ENCODE measurements at places on chromosomes 11 and 22.

DNA sequence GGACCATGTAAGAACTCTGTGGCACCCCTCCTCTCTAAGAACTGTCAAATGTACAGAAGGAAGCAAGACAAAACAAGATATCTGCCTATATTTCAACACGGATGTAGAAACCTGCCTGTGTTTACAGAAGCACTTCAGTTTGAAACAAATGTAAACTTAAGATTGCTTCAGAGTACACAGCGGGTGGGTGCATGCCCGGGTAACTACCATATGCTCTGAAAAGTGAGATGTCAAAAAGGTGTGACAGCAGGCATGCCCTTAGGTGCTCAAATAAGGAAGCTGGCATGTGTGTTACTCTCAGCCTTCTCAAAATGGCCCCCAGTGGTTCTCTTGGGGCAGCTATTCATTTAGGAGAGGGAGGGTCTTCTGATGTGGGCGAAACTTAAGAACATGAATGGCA lies 5.2 kb downstream of the ACP2 start:
- no peak for DNase-seq

DNA sequence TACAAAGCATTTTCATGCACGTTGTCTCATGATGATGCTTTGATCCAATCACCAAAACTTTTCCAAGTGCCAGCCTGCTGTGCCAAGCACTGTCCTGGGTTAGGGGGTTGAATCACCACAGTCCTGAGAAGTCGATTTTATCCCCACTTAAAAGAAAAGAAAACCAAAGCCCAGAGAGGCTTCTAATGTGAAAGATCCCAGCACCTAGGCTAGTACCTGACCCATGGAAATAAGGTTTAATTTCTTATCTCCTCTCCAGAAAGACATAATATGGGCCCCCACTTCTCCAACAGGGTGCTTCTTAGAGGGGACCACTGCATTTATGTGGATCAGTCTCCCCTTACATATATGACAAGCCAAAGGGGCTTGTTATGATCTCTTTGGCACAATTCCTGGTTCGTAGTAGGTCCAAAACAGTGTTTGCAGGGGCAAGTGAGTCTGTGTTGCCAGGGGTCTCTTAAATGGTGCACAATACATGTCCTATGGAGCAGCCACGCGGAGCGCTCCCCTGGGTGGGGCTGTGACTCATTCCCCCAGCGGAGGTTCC lies 1.9 kb upstream of the BCL9L start:
- DNase-seq: no peak

GRCh38 chr11:10908215-10908951 lies 50.5 kb upstream of the ZBED5 start:
- peak; percentile 71 for DNase-seq

GRCh38 chr11:89405629-89406028 lies 85.5 kb downstream of the NOX4 start:
- peak; percentile 33 for DNase-seq

DNA sequence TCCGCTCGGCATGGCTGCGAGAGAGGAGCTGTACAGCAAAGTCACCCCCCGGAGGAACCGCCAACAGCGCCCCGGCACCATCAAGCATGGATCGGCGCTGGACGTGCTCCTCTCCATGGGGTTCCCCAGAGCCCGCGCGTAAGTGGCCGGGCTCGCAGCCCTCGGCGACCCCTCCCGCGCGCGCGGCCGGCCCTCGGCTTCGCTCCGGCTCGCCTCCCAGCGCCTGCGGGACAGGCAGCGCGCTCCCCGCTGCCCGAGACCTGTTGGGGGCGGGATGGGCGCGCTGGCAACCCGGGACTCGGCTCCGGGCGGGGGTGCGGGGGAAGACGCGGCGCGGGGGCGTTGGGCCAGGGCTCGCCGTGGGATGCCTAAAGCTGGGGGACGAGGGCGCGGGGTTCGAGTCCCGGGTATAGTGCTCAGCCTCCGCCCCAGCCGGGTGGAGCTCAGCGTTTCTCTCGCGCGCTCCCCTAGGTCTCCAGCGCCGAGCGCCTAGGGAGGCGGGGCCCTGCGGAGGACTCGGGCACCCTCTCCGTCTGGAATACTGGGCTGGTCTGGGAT lies 630 bp downstream of the UBASH3B start:
- no peak for DNase-seq

- DNase-seq: no peak
Measured at GRCh38 chr11:132914600-132914999, 617.7 kb downstream of the OPCML start.

GRCh38 chr11:20070459-20070858 lies 89.8 kb downstream of the DBX1 start:
- no peak for DNase-seq

DNA sequence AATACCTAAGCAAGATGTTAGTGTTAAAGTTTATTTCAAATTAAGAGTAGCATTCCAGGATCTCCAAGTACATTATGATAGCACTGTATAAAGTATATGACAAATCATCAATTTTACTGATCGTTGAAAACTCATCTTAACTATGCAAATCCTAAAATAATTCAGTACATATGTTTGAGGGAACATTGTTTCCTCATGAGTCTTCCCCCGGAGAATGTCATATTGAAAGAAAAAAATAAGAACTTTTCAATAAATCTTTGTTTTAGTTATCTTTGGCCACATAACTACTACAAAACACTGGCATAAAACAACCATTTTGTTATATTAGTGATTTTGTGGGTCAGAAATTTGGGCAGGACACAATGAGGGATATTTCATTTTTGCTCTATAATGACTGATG lies 135.4 kb downstream of the METTL15 start:
- peak; percentile 46 for DNase-seq

DNA sequence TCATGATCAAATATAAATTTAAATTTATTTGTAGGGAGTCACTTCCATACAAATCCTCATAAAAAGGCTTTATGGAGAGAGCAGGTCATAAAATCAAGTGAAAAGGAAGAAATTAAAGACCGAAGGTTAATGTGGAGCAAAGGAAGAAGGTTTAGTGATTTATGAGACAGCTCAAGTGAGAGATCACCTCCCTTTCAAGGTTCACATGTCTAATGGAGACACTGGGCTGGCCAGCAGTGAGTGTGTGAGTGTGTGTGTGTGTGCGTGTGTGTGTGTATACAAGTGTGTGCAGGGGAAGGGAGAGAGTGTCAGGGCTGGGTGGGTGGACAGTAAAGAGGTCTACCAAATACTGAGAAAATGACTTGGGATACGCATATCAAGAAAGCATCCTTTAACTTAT lies 251.2 kb downstream of the FAT3 start:
- DNase-seq: no peak

DNA sequence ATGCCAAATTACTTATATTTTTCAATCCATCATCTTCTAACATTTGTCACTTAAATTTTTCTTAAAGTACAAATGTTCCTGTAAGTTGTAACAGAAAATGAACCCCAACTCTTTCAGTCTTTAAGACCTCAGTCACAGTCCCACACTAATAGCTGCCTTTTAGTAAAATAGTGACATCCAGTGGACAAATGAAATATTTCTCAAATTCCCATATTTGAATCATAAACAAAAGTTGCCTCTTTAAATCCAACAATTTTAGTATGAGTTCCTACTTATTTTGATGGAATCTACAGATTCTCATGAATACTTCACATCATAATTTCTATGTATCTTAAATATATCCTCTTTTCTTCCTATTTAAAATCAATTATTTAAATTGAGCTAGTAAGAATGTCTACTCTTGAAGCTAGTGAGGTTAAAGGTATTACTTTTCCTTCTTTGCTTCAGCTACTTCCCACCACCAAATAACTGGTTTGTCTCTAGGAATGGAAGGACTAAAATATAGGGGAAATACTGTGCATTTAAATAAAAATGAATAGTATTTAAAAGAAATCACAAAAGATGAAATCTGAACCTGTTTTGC lies 9.2 kb downstream of the LIN7C start:
- peak; percentile 44 for DNase-seq

- DNase-seq: no peak
Measured at GRCh38 chr11:74333193-74333592, 21.8 kb upstream of the P4HA3 start.

DNA sequence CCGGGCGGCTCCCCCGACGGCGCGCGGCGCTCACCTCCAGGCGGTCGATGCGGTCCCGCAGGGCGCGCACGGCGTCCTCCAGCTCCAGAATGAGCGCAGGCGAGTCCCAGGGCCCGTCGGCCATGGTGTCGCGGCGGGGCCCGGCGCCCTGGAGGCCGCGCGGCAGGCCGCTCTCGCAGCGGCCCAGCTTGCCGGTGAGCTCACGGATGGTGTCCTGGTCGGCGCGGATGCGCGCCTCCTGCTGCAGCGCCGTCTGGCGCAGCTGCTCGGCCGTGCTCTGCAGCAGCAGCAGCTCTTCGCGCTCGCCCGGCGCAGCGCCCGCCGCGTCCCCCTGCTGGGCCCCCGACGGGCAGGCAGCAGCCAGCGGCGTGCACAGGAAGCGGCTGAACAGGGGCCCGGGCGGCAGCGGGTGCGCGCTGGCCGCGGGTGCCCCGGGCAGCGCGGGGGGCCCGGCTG lies 599 bp downstream of the NPTXR start:
- DNase-seq: peak; percentile 64

- DNase-seq: no peak
Measured at GRCh38 chr11:64563966-64564365, 27.1 kb upstream of the SLC22A12 start.

Data from fibroblast of the aortic adventitia (primary cell).